CD4-positive, CD25-positive, alpha-beta regulatory T cell (primary cell): ENCODE measurements at places on chromosomes 5 and 9. TPM values are rescaled to one million over a fixed set of nuclear protein-coding genes. Genes with fewer than 3 reads are reported as not detected.
A peak's percentile ranks its signal among the peaks of the same experiment; 100 is the strongest.

Gene ZNF883
- total RNA-seq, result 0.52 TPM

Gene EGFL7
- 1.7 TPM for total RNA-seq

Gene SERF1A
- total RNA-seq, result 7.5 TPM

Gene CBY3
- not detected for total RNA-seq

- no peak for DNase-seq
- no peak overlapping the region for H3K4me3 ChIP-seq
- no peaks in the 10 kb centered on the region for H3K27me3 ChIP-seq
- peaks cover 10% of the 10 kb centered on the region for H3K4me1 ChIP-seq
- H3K27ac ChIP-seq, result no peak overlapping the region
These were observed 18.5 kb downstream of the PLPP7 start for GRCh38 chr9:131307974-131308373.

Gene ACOT12
- not detected for total RNA-seq

Gene SELENOP
- total RNA-seq, result 0.62 TPM

GRCh38 chr5:171762903-171763302 is 22.7 kb upstream of the SMIM23 start:
- no peaks in the 10 kb centered on the region for H3K36me3 ChIP-seq
- H3K27me3 ChIP-seq, result peaks cover 9% of the 10 kb centered on the region
- no peaks in the 10 kb centered on the region for H3K4me1 ChIP-seq
- H3K27ac ChIP-seq, result no peak overlapping the region

Gene PLAC8L1
- 0.67 TPM for total RNA-seq

Gene ENTREP1
- total RNA-seq, result not detected

Gene PCDHA9
- not detected for total RNA-seq

DNA sequence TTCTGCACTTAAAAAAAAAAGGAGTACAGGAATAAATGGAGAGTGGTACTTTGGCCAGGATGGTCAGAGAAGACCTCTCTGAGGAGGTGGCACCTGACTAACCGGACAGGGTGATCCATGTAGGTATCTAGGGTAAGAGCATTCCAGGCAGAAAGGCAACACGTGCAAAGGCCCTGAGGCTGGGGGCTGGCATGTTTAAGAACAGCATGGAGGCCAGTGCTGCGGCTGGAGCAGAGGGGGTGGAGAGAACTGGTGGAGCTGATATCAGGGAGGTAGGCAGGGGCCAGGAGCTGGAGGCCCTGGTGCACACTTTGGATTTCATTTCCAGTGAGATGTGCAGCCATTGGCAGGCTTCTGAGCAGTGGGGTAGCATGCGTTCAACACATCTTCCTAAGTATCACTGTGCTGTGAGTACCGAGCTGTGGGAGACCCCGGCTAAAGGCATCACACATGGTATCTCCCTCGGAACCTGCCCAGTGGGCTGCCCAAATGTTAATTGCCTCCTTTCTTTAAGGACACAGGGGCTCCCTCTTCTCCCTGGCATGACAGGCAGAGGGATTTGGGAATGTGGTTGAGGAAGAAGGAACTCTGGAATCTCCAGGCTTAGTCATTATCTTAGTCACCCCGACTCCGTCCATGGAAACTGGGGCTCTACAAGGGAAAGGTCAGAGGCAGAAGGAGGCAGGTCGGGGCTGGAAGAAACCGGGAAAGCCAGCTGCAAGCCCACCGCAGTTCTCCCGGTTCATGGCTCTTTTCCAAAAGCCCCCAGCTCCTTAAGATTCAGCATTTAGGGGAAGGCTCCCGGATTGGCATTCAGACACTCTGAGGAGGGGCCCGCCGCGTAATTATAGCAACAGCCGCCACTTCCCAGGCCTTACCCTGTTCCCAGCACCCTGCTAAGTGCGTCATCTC is 18.6 kb downstream of the SLC6A7 start:
- peaks cover 4% of the 10 kb centered on the region for H3K27me3 ChIP-seq
- H3K36me3 ChIP-seq, result no peaks in the 10 kb centered on the region
- no peak for DNase-seq
- H3K4me1 ChIP-seq, result peaks cover 4% of the 10 kb centered on the region

DNA sequence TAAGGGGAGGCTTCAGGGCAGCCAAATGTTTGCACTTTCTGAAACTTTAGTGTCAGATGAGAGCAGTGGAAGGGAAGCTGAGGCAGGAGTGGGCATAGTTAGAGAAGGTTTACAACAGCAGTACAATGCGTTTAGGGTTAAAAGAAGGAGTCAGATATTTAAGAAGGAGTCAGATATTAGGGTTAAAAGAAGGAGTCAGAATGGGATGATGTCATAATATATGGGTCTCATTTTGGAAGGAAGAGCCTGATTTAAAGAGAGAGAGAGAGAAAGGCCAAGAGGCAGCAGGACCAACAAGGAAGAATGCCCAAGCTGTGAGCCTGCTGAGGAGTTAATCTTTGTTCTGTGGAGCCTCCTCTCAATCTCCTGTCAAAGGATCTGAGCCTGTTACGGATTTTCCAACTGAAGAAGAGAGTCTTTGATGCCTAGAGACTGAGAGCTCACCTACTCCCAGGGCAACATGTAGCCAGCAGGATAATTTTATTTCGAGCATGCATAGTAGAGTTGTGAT is 9.5 kb downstream of the ISL1 start:
- no peaks in the 10 kb centered on the region for H3K4me1 ChIP-seq
- no peaks in the 10 kb centered on the region for H3K36me3 ChIP-seq
- DNase-seq, result no peak

GRCh38 chr5:42991404-42992087 is 48.6 kb downstream of the ANXA2R start:
- no peaks in the 10 kb centered on the region for H3K36me3 ChIP-seq
- H3K27me3 ChIP-seq, result no peaks in the 10 kb centered on the region
- H3K4me3 ChIP-seq, result peak overlapping the region; percentile 82

Gene EQTN
- total RNA-seq, result not detected

Gene TAF7
- total RNA-seq, result 76.6 TPM

GRCh38 chr5:62727861-62728260 is 149.2 kb downstream of the LRRC70 start:
- no peak overlapping the region for H3K4me3 ChIP-seq
- H3K4me1 ChIP-seq, result no peaks in the 10 kb centered on the region
- no peak overlapping the region for H3K27ac ChIP-seq
- DNase-seq, result no peak

GRCh38 chr9:135865531-135865930 is 41.8 kb downstream of the CAMSAP1 start:
- peaks cover 7% of the 10 kb centered on the region for H3K4me1 ChIP-seq
- no peak overlapping the region for H3K4me3 ChIP-seq
- no peaks in the 10 kb centered on the region for H3K27me3 ChIP-seq
- peaks cover 9% of the 10 kb centered on the region for H3K36me3 ChIP-seq
- no peak overlapping the region for H3K27ac ChIP-seq
- no peak for DNase-seq

GRCh38 chr5:11962122-11962521 is 57.9 kb upstream of the CTNND2 start:
- no peaks in the 10 kb centered on the region for H3K36me3 ChIP-seq
- no peak overlapping the region for H3K27ac ChIP-seq
- H3K4me1 ChIP-seq, result no peaks in the 10 kb centered on the region
- no peaks in the 10 kb centered on the region for H3K27me3 ChIP-seq
- no peak overlapping the region for H3K4me3 ChIP-seq
- no peak for DNase-seq

- no peaks in the 10 kb centered on the region for H3K36me3 ChIP-seq
- no peak overlapping the region for H3K27ac ChIP-seq
- H3K27me3 ChIP-seq, result no peaks in the 10 kb centered on the region
- H3K4me1 ChIP-seq, result no peaks in the 10 kb centered on the region
- no peak for DNase-seq
These were observed 28.4 kb upstream of the BTNL3 start for GRCh38 chr5:180960209-180960608.

Gene LCN6
- not detected for total RNA-seq

- H3K4me3 ChIP-seq, result no peak overlapping the region
- H3K4me1 ChIP-seq, result peaks cover 4% of the 10 kb centered on the region
- no peaks in the 10 kb centered on the region for H3K27me3 ChIP-seq
- DNase-seq, result no peak
These were observed 70.0 kb upstream of the PPP1R26 start for GRCh38 chr9:135409286-135410200.

DNA sequence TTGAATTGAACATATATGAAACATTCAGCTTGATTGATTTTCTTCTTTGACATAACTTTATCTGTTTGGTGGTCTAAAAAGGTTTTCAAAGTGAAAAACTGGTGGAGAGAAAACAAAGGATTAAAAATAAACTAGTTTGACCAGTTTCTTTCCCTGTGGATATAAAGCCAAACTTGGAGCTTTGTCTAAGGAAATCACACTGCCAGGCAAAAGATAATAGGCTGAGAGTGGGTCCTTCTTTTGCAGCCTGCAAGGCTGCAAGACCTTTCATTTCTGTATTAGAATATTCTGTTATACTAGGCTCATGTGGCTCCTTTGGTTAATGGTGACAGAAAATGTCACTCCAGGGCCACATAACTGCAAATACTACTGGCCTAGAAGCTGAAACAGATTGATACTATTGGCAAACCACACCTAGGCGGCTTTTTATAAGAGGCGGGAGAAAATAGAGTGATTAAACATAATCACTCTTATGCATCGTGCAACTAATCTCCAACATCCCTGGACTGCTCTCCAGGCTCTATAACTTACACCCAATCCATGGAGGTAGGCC is 129.1 kb upstream of the ZNF462 start:
- H3K4me1 ChIP-seq, result no peaks in the 10 kb centered on the region
- no peak overlapping the region for H3K27ac ChIP-seq
- H3K36me3 ChIP-seq, result no peaks in the 10 kb centered on the region
- H3K27me3 ChIP-seq, result no peaks in the 10 kb centered on the region
- DNase-seq, result no peak

DNA sequence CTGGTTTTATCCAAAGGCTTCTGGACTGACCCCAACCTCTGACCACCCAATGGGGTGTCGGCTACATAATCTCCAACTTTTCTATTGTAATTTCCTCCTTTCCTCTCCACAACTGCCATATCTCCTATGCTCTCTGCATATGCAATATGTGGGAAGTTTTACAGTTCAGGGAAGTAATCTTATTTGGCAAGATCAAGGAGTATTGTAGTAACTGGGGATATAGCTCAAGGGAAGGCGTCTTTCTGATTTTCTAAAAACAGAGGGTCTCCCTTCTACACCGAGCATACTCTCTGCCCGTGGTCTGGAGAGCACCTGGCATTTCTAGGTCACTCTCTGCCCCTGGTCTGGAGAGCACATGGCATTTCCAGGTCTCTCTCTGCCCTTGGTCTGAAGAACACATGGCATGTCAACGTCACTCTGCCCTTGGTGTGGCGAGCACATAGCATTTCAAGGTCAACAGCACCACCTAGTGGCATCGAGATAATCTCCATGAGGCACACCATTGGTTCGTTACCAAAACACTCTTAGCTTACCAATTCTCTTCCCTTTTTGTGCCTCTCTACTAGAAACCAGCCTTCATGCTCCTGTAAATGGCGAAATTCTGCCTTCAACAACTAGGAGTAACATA is 616.4 kb upstream of the NUDT12 start:
- H3K27ac ChIP-seq, result no peak overlapping the region
- no peaks in the 10 kb centered on the region for H3K36me3 ChIP-seq
- DNase-seq, result no peak
- H3K4me1 ChIP-seq, result no peaks in the 10 kb centered on the region
- H3K4me3 ChIP-seq, result no peak overlapping the region

Gene EIF4E1B
- not detected for total RNA-seq

GRCh38 chr5:45062044-45062443 is 253.3 kb downstream of the MRPS30 start:
- no peak for DNase-seq
- no peaks in the 10 kb centered on the region for H3K4me1 ChIP-seq
- no peaks in the 10 kb centered on the region for H3K36me3 ChIP-seq
- H3K4me3 ChIP-seq, result no peak overlapping the region
- no peaks in the 10 kb centered on the region for H3K27me3 ChIP-seq

DNA sequence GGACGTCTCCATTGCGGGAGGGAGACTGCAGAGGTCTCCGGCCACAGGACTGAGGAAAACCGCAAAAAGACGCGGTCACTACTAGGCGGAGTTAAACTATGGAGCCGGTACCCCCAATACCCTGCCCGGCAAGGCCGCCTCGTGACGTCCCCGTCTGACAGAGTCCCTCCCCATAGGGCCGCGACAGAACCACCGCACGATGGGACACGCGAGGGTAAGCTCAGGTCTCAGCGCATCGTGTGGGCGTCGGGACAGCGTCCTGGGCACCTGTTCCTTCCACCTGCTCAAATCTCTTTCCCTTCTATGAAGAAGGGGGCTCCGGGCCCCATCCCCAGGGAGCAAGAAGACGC is 35.2 kb upstream of the GLDC start:
- H3K4me1 ChIP-seq, result peaks cover 26% of the 10 kb centered on the region
- no peaks in the 10 kb centered on the region for H3K27me3 ChIP-seq
- peak overlapping the region; percentile 98 for H3K27ac ChIP-seq
- peak overlapping the region; percentile 75 for H3K4me3 ChIP-seq
- peak; percentile 77 for DNase-seq

GRCh38 chr5:172705576-172706084 is 64.6 kb downstream of the NEURL1B start:
- H3K27ac ChIP-seq, result no peak overlapping the region
- H3K27me3 ChIP-seq, result peaks cover 9% of the 10 kb centered on the region
- no peak for DNase-seq
- no peaks in the 10 kb centered on the region for H3K4me1 ChIP-seq
- H3K36me3 ChIP-seq, result no peaks in the 10 kb centered on the region

DNA sequence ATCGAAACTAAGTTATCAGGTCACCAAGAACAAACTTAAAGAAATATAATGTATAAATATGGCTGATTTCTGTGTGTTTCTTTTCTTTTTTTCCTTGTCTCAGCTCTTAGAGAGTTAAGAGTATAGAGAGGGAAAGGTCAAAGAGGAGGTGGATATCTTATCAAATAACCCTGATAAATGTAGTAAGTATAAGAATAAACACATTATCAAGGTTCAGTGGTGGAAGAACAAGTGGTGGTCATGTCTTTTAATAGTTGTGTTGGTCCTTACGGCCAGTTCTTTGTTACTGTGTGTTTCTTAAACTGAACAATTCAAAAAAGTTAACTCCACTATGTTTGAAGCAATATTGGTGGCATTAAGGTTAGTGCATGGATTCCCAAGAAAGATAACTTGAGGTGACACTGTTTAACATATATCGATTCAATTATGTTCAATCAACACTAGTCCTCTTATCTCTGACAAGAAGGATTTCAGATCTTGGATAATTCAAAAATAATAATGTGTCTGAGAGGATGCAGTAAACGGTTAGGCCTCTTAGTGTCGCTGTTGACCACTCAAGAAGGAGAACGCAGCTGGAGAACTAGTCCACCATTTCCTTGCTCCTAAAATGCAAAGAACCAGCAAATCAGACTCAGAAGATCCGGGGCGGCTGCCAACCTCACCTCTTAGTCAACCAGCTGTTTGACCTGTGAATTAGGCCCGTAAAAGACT is at the start of gene PCDHGA3:
Gene PCDHGA3 (plus strand): TSS at position 588 of the 711 bp plus-strand sequence. CDS start 205 bp downstream, outside the sequence.
- H3K4me1 ChIP-seq, result no peaks in the 10 kb centered on the region
- H3K36me3 ChIP-seq, result no peaks in the 10 kb centered on the region
- no peak within 1 kb of the TSS for H3K27ac ChIP-seq
- no peak within 1 kb of the TSS for H3K4me3 ChIP-seq
- peaks cover 9% of the 10 kb centered on the region for H3K27me3 ChIP-seq

- no peaks in the 10 kb centered on the region for H3K27me3 ChIP-seq
- DNase-seq, result no peak
- H3K4me1 ChIP-seq, result no peaks in the 10 kb centered on the region
- H3K27ac ChIP-seq, result no peak overlapping the region
- no peak overlapping the region for H3K4me3 ChIP-seq
These were observed 342.4 kb downstream of the KIAA0825 start for GRCh38 chr5:94276048-94276447.

- DNase-seq, result no peak
- no peaks in the 10 kb centered on the region for H3K4me1 ChIP-seq
- no peaks in the 10 kb centered on the region for H3K27me3 ChIP-seq
- no peaks in the 10 kb centered on the region for H3K36me3 ChIP-seq
- no peak overlapping the region for H3K4me3 ChIP-seq
These were observed 37.0 kb downstream of the DPYSL3 start for GRCh38 chr5:147472664-147473475.

- H3K4me3 ChIP-seq, result peak within 1 kb of the TSS; percentile 65
- DNase-seq, result no peak
- no peaks in the 10 kb centered on the region for H3K27me3 ChIP-seq
- H3K4me1 ChIP-seq, result peaks cover 16% of the 10 kb centered on the region
These were observed at the start of gene TNFSF15 for GRCh38 chr9:114805670-114806525. TNFSF15 (minus strand) TSS chr9:114806039; CDS start chr9:114806012, 27 bp downstream.
